ENCODE measurements at places on chromosomes 3 and 15.
A peak's percentile ranks its signal among the peaks of the same experiment; 100 is the strongest.

GRCh38 chr3:143348486-143349327 is 229.1 kb downstream of the CHST2 start:
- no peak for DNase-seq

GRCh38 chr3:54066253-54066652 is 56.1 kb upstream of the CACNA2D3 start:
- DNase-seq: no peak

GRCh38 chr3:197165890-197166289 is 132.5 kb downstream of the DLG1 start:
- peak; percentile 57 for DNase-seq

GRCh38 chr3:156818890-156819289 is 7.3 kb upstream of the LEKR1 start:
- no peak for DNase-seq

DNA sequence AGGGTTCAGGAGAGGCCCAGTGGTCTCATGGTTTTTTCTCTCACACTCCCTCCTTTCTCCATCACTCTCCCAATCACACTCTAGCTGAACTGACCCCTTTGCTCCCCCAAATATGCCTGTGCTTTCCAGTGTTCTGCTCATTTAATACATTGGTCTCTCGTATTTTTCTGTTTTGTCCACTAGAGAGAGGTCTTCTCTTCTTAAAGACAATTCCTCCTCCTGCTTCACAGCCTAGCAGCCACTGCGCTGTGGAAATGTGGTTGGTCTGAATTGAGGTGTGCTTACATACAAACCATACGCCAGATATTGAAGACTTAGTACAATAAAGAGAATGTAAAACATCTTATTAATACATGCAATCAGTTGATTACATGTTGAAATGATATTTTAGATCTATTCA is 60.6 kb upstream of the XCR1 start:
- peak; percentile 32 for DNase-seq

DNA sequence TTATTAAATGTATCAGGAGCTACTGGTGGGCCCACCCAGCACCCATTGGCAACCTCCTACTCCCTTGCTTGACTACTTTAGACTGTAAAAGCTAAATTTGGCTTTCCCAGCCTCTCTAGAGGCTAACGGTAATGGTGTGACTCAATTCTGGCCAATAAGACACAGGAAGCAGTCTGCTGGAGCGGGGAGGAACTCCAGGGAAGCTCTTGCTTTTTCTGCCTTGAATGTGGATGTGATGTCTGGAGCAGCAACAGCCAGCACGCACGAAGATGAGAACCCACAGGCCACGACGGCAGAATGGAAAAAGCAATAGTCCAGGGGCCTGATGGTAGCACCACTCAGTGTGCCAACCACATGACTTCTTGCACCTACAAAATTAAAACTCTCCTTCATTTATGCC is 39.9 kb downstream of the RAB6B start:
- DNase-seq: no peak

DNA sequence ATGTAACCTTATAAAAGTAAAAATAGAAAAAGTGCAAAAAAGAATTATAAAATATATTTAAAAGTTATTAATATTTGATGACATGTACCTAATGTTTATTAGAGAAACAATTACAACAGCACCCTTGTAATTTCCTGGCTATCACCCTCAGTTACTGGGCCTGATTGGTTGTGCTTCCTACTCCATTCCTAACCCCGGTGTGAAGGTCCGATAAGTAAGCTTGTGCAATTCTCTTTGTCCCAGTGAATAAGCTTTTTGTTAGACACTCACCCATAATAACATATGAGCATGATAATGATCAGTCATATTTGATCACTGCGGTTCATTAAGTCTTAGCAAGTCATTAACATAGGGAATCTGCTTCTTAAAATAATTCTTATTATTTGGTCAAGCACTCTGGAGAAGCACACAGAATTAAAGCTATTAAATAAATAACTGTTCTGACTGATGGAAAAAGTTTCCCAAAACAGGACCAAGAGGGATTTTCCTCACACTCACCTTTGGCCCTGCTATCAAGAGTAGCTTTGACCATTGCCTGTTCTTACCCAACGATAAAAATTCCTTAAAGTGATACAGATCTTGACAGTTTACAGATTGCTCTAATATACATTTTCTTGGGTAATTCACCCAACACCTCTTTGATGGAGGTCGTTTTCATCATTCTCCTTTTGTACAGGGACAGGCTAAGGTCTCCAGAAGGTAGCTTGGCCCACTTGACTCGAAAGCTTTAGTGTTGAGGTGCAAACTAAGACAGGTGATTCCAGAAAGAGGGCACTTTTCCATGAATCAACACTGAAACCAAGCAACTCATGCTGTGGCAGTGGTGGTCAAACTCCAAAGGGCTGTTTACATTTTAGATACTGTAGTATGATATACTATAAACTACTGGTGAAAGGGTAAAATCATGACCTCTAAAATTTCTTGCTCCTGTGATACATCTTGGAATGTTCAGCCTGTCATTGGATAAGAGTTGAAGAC is 543.0 kb upstream of the KCNMB2 start:
- no peak for DNase-seq

DNA sequence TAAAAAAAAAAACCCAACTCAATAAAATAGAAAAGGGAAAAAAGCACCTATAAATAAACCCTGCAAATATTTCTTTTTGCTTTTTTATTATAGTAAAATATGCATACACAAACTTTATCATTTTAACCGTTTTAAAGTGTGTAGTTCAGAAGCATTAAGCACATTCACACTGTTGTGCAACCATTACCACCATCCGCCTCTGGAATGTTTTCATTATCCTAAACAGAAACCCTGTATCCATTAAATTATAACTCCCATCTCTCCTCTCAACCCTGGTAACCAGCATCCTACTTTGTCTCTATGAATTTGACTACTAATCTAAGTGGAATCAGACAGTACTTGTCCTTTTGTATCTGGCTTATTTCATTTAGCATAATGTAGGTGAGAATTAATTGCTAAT is 15.0 kb downstream of the CDCP1 start:
- DNase-seq: no peak

GRCh38 chr3:50617096-50617791 is at the start of gene MAPKAPK3:
TSS of gene MAPKAPK3 (plus strand) at chr3:50617151. CDS start at chr3:50617566, 415 bp downstream.
- DNase-seq: no peak

DNA sequence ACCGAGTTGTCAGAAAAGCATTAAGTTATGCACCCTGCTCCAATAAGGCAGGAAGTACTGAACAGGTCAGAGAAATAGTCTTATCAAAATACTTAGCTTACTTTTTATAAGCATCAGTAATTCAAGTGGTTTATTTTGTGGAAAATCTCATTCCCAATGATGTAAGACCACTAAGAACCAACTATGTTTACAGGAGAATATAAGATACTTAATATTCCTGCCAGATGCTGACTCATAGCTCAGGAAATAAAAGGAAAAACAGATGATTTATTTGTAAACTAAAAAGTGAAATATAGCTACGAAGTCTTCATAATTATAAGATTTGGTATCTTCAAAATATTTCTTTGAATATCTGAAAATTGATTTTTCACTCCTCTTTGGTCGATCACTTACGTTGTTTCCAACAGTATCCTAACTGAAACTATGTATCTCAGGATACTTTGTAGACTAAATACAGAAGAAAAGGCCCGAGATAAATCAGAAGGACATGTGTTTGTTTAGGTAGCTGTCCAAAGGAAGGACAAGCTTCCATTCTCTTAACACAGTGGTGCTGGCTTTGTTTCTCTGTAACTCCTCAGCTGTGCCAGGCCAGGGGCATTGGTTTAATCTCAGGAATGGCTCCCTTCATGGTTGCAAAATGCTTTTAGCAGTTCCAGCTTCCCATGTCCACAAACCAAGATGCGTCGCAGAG is 295.8 kb downstream of the GBE1 start:
- DNase-seq: no peak

DNA sequence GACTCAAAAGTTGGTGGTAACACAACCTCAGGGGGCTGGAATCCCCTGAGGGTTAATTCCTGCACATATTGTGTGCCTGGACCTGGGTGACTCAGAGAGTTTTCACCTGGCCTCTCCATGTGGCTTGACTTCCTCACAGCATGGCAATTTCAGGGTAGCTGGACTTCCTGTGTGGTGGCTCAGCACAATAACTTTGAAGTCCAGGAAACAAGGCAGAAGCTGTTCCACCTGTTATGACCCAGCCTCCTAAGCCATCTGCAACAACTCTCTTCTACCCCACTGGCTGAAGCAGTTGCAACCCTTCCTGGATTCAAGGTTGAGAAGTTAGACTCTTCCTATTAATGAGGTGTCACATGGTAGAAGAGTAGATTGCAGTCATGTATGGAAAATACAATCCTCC is 58.4 kb downstream of the EDEM1 start:
- no peak for DNase-seq

DNA sequence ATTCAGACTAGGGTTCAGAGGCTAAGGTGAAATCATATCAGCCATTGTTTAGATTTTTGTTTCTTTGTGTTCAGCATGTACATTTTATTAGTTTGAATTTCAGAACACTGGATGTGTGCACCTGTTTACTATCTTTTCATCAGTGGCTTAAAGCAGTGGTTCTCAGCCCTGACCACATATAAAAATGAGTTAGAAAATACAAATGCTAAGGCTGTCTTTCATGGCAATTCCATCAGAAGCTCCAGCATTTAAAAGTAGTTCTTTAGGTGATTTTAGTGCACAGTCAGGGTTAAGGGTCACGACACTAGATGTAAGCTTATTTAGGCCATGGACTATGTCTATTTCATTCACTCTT is 213.5 kb downstream of the NECTIN3 start:
- no peak for DNase-seq

GRCh38 chr3:113968986-113969385 is 21.2 kb downstream of the ZDHHC23 start:
- no peak for DNase-seq

DNA sequence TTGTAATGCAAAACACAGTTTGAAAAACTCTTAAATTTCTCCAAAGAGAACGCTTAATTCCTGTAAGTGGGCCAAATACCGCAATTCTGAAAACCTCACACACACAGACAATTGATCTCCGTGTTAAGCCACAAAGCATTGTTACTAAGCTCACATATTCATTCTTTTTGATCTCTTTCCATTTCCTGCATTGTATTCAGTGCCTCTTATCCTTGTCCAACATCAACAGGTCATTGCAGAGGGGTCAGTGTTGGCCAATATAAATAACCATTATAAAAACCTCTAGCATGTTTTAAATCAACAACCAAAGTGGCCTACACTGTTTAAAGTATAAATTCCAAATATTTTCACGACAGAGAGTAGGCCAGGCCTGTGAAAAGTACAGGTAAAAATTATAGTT is 171.1 kb downstream of the PDZRN3 start:
- no peak for DNase-seq

GRCh38 chr15:93048759-93049161 is 40.3 kb downstream of the RGMA start:
- DNase-seq: no peak

DNA sequence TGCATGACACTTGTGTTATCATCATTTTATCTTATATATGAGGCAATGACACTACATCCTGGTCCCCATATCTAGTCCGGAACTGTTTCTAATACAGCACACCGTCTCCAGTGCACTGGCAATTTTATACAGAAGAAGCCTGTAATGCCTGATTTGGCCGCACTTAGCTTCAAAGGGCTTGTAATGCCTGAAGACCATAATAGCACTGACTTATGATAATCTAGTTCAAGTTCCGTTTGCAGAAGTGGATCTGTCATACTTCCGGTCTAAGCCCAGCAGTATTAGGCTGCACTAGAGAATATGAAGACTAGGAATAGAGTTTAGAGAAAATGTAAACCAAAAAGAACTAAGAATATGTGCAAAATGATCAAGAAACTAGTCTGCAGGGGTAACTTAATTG is 1.3 kb downstream of the BNIP2 start:
- no peak for DNase-seq

- no peak for DNase-seq
Measured at GRCh38 chr3:97138914-97139541, 324.6 kb downstream of the EPHA6 start.

- DNase-seq: no peak
Measured at GRCh38 chr3:22795917-22796316, 407.2 kb upstream of the UBE2E2 start.

GRCh38 chr3:113535898-113536297 is 3.5 kb downstream of the SIDT1 start:
- no peak for DNase-seq

DNA sequence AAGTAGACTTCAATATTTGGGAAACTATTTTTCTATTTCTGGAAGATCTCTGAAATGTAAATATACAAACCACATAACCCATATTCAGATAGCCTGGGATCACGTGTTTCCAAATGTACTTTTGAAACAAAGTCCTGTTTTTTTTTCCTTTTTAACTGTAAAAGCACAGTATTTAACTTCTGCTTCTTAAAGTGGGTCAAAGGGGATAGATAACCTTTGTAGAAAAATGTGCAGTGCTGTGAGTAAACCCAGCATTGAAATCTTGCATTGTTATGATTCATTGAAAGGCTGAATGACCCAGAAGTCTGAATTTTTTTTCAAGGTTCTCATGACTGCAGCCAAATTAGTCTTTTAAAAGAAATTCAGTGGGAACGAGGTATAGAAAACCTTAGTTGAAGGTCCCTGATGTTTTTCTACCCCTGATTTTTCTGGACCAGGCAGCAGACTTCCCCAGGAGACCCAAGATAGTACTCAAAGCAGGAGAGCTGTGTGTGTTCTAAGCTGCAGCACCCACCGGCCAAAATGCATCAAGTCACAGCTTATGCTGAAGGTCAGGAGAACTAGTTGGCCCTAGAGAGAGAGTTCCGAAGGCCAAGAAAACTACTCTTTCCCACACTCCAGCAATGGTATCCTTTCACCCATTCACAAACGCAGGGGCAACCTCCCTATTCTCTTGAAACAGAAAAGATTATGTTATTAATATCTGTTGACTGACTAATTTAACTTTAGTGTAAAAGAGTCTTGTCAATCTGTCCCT is 43.6 kb upstream of the APH1B start:
- DNase-seq: no peak

- no peak for DNase-seq
Measured at GRCh38 chr3:168371846-168372245, 276.1 kb upstream of the GOLIM4 start.

DNA sequence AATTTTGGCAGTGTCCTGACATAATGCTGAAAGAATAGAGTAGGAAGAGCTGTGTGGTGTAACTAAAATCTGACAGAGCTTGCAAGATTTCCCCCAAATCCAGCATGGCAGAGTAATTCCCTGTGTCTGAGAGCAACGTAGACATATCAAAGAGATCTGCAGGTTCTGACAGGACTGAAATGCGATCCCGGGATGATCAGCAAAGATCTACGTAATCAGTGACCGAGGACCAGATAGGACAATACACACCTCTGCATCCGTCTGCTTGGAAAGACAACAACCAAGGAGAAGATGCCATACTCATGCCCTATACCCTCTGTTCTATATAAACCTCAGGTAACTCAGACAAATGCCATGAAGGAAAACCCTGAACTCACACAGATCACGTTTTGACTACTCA is 26.6 kb upstream of the SYNPR start:
- no peak for DNase-seq
